ENCODE measurements at places on chromosomes 13 and 19.

- DNase-seq, result no peak
These were observed 9.9 kb upstream of the ACP7 start for GRCh38 chr19:39074205-39074692.

GRCh38 chr13:30382836-30383525, 39.3 kb upstream of the UBE2L5 start:
- DNase-seq, result no peak

- no peak for DNase-seq
These were observed 103.4 kb downstream of the FRY start for GRCh38 chr13:32135056-32135390.

DNA sequence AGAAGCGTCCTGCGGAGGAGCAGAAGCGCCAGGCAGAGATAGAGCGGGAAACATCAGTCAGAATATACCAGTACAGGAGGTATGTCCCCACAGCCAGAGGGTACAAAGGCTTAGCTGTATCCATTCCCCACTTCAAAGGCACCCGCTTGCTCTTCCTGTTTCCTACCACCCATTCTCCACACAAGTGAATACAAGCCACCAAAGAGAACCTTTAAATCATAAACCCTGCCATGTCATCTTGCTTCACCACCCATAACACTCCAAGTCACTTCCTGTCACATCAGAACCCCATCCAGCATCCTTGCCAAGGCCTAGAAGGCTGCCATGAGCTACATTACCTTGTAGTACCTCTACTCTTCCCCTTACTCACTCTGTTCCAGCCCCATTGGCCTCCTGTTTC, 205.8 kb downstream of the LMO7 start:
- DNase-seq, result no peak

DNA sequence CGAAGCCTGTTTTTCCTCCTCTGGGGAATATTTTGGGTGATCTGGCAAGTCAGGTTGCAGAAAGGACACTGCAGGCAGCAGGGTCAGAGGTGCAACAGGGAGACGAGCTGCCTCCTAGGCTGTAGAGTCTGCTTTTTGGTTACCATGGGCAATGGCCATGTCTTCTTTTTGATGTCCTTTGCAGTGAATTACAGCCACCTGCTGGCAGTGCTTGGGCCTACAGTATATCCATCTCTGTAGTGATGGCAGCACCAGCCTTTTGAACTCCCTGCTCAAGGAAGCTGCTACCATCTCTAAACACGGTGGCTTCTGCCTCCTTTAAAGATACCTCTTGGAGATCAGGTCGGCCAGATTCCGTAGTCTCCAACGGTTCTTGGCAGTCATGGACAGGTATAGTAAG, 73.9 kb downstream of the WTIP start:
- DNase-seq, result no peak

- no peak for DNase-seq
These were observed 674.6 kb upstream of the SGCG start for GRCh38 chr13:22506096-22506691.

GRCh38 chr13:77022341-77022740, 4.6 kb downstream of the FBXL3 start:
- no peak for DNase-seq

- DNase-seq, result no peak
These were observed 241.4 kb downstream of the ENOX1 start for GRCh38 chr13:43545317-43545874.

GRCh38 chr13:40207001-40207478, 459.4 kb downstream of the FOXO1 start:
- no peak for DNase-seq

- DNase-seq, result no peak
These were observed 188.2 kb downstream of the MTUS2 start for GRCh38 chr13:29008296-29008695.

- DNase-seq, result no peak
These were observed 1466.3 kb downstream of the PCDH9 start for GRCh38 chr13:65763811-65764210.

- no peak for DNase-seq
These were observed 180.4 kb downstream of the URI1 start for GRCh38 chr19:30122431-30122830.

DNA sequence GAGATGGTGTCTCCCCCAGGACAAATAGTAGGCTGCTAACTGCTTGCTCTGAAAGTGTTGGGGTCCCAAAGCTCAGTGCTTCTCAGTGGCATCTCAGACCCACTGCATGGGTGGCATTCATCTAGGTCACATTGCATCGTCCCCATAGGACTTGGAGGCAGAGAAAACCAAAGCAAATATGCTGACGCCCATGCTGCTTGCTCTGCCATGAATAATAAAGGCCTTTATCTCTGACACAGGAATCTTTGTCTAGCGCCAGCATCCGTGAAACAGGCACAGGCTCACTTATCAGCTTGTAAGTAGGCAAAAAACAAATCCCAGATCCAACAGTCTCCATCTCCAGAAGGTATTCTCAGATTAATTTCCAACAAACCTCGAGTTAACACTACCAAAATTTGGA, 18.9 kb upstream of the IPO5 start:
- no peak for DNase-seq

DNA sequence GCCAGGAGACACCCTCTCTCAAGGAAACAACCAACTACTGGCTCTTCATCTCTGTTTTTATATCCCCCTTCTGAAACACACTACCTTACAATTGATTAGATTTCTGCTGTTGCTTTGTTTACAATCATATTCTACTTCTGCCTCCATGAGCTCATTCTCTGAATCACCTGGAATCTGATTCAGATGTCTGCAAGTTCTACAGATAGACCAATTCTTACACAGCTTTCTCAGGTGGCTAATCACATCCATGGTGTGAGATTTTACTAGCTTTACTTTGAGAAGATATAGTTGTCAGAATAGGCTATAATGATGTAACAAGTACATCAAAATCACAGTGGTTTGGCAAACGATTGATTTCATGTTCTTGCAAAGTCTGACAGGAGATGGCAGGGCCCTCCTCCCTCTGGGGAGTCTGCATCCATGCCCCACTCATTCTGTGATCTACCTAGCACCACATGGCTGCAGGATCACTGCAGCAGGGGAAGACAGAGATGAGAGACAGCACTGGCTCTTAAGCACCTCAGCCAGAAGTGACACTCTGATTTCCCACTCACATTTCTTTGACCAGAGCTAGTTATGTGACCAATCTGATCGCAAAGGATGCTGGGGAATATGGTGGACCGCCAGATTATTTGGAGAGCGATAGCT, 243.7 kb downstream of the FOXO1 start:
- DNase-seq, result no peak

DNA sequence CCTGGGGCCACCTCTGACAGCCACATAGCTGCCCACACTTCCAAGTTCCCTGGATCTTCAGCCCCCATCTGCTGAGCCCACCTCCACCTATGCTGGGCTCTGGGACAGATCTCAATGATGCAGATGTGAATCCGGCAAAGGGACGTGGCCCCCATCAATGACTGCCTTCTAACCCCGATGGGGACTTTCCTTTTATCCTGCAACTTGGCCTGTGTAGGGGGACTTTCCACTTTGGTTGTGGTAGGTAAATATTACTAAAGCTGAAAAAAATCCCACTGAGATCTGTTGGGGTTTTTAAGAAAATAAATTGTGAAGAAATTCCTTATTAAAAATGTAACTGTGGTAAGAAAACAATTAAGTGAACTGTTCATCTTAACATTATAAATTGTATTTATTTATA, 20.8 kb upstream of the ASPDH start:
- no peak for DNase-seq

GRCh38 chr13:41694545-41695301, 237.4 kb downstream of the RGCC start:
- DNase-seq, result peak; percentile 89

DNA sequence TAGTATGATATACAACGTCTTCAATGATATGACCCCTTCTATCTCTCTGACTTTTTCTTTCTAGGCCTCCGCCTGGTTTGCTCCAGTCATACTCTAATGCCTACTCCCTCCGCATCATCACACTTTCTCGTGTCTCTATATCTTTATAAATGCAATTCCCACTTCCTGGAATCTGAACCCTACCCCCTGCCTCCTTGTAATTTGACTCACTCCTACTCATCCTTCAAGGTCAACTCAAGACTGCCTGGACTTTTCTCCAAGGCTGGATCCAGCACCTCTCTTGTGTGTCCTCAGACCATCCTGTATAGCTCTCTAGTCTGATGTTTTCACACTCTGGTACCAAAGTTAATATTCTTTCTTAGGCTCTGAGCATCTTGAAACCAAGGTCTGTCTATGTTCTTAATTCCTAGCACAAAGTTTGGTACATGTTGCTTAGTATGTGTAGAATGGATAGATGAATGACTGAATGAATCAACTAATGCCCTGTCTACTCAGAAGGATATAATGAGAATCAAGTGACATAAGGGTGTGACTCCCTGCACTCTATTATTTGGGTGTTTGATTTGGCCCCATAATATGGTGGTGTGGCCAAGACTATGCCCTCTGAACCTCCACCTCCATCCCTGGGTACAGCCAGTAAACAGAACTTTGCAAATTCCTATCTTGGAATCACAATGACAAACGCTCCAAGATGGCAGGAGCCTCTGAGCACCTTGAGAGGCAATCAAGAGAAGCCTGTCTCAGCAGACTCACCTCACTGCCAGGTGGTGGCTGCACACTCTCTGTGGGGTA, 74.3 kb upstream of the SERP2 start:
- DNase-seq, result no peak

- no peak for DNase-seq
These were observed 11.4 kb upstream of the SCEL start for GRCh38 chr13:77523834-77524728.

DNA sequence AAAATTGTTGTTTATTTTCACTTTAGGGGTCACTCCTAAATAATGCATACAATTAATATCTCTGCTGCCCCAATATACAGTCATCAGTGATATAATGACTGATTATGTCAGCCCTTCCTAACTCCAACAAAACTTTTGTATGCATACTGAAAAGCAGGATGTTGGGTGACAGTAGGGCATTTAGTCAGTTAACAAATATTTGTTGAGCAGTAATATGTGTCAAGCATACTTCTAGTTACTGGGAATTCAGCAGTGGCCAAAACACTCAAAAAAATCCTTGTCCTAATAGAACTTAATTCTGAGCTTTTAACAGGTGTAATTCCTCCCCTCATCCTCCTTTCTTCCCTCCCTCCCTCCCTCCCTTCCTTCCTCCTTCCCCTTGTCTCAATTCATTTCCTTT, 560.7 kb upstream of the KLHL1 start:
- no peak for DNase-seq

GRCh38 chr13:111216166-111216960, 101.3 kb downstream of the ARHGEF7 start:
- DNase-seq, result no peak

DNA sequence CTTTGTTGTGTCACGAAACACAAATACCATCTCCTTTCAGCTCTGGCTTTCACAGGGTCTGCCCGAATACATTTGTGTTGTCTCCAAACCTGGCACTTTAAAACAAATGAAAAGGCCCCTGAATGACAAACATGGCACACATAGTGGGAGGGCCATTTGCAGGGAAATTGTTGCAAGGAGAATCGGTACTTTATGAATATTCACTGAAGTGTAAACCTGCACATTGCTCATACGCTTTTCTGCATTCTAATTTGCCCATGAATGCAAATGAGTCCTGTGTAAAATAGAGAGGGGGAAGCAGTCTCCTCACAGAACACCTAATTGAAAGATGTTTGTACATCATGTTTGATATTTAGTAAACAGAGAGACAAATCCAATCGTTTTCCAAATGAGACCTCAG, 82.7 kb upstream of the PCDH8 start:
- DNase-seq, result no peak

- DNase-seq, result no peak
These were observed 87.2 kb downstream of the B3GLCT start for GRCh38 chr13:31286930-31287329.

DNA sequence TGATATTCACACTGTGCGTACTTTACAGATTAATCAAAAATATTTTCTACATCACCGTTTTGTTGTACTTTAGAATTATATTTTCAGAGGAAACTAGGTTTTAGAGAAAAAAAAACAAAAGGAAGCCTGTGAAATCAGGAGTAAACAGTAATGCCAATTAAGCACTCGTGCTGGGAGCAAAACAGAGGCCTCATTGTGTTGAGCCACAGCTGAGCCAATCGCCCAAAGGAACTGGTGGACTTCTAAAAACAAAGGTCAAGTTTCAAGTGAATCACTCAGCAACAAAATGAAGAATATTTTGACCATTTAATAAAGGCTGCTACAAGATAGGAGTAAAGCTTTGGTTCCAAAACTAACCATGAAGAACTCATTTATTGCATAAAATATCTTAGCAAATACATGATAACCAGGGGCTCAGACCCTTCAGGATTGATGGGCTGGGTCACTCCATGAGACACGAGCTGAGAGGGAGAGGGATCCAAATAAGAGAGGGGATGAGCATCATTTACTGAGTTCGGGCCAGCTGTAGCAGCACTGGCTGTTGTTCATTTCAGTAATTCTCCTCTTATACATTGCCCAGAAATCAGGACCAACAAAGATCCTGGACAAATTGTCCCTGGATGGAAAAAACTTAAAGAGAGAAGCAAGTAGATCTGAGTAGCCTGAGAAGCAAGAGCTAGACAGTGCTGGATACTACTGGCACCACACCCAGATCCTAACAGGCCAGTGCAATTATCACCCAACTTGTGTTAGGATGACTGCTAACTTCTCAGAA, 8.3 kb upstream of the NALCN start:
- no peak for DNase-seq

- no peak for DNase-seq
These were observed 22.8 kb downstream of the RASA3 start for GRCh38 chr13:114109641-114110041.

- no peak for DNase-seq
These were observed 55.1 kb upstream of the ZNF43 start for GRCh38 chr19:21891086-21891485.

DNA sequence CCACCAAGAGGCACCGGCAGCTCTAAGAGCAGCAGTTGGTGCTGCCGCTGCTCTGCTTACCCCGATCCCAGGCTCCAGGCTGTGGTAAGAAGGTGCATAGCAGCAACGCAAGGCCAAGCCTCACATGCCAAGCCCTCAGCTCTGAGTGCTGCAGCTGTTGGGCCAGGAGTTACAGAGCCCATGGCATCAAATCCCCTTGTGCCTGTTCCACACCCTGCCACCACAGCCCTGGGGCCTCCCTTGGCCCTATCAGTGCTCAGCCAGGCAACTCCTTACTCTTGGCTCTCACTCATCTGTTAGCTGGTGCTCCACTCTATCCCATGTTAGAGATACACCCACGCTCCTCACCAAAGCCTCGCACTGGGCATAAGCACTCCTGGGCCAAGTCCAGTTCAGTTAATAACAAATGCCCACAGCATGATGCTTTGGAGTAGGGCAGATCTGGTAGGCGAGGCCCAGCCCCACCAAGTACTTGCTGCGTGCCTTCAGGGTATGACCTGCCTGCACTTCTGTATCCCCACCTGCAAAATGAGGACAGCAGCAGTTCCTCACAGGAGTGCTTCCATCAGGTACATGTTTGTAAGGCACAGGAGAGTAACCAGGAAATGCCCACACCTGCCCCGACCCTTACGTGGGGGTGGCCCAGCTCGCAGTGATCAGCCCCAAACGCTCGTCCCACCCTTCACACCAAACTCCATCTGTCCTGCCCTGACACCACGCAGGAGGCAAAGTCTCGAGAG, 16.2 kb downstream of the AKAP8L start:
- DNase-seq, result no peak

GRCh38 chr13:33205804-33206221, 79.7 kb downstream of the STARD13 start:
- DNase-seq, result no peak

Data from fibroblast of skin of left biceps (primary cell).